ENCODE measurements at places on chromosomes 12 and 14.

DNA sequence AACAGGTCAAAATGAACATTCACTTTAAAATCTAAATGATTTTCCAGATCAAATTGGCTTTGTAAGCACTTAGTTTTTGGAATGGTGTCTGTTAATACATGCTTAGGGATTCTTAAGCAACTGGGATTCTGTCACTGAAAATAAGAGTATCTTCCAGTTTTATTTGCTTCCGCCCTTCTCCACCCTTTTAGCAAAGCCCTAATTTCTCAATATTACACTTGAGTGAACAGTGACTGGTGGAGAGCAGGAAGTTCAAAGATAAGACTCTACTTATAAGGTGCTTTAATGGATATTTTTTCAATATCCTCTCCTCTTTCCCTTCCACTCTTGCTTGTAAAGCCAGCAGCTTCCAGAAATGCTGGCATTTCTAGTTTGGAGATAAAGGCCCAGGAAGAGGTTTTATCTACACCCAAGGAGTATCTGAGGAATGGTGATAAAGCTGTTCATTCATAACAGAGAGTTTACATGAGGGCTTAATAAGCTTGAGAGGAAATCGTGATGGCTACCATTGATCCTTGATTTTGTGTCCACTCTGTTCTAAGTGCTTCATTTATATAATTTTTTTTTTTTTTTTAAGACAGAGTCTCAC lies 265.9 kb upstream of the PRICKLE1 start:
- no peak for DNase-seq

- no peak for DNase-seq
These were observed 51.8 kb downstream of the GLT1D1 start for GRCh38 chr12:128905003-128905544.

DNA sequence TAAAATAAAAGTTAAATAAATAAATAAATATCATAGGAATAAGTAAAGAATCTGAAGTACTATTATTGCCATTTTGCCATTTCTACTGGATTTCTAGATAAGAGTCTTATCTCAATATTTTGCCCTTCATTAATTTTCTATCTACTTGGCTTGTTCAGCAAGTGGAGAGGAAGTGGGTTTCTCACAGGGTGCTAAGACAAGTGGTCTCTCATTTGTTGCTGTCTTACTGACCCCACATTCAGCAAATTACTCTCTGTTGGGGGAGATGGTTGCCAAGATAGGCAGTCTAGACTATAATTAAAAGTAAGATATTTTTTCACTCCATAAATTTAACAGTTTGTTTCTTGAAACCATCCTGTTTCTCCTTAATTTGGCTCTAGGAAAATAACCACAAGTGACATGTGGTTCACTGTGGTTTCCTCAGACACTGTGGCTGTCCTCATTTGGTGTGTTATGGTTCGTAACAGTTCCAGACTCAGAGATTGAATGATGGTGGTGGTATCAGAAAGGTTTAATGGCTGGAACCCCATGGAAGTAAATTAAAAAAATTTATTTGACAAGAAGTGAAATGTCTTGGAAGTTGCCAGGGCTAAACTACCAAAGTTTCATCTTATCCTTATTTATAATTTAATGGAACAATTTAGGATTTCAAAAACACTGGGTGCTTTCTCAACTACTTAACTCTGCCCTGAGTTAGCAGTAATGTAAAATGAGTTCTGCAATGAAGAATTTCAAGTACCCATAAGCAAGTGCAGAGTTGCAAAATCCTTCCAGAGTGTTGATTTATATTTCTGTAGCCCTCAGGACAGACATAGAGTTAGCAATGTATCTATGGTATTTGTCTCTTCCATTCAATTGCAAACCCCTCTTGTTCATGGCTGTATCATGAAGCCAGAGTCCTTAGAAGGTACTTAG lies 214.8 kb downstream of the MSRB3 start:
- no peak for DNase-seq

DNA sequence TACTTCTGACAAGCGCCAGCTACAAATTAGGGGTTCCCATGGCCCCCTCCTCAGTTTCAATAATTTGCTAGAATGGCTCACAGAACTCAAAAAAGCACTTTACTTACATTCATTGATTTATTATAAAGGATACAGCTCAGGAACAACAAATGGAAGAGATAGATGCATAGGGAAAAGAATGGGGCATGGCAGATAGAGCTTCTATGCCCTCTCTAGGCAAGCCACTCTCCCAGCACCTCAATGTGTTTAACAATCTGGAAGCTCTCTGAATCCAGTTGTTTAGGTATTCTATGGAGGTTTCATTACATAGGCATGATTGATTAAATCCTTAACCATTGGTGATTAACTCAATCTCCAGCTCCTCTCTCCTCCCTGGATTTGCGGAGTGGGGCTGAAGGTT lies 184.5 kb upstream of the DAAM1 start:
- DNase-seq = no peak

GRCh38 chr14:104001003-104001402 lies 58.7 kb upstream of the RD3L start:
- no peak for DNase-seq
